ENCODE measurements at places on chromosomes 5 and 9.

DNA sequence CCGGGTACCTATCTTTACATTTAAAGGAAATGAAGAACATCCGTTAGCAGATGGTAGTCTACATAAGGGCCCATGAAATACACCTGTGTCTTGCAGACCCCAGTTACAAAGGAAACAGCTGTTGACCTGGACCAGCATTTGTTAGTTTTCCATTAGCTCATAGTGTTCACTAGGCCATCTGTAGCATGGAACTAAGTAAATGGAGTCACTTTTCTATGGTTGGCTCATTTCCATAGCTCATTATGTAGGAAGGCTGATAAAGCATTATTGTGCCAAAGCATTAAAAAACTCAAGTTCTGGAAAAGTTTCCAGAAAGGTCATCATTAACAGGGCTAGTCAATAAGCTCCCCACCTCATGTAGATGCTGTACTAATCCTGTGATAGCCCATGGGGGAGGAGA is 62.1 kb downstream of the PCSK1 start:
- DNase-seq, result no peak

DNA sequence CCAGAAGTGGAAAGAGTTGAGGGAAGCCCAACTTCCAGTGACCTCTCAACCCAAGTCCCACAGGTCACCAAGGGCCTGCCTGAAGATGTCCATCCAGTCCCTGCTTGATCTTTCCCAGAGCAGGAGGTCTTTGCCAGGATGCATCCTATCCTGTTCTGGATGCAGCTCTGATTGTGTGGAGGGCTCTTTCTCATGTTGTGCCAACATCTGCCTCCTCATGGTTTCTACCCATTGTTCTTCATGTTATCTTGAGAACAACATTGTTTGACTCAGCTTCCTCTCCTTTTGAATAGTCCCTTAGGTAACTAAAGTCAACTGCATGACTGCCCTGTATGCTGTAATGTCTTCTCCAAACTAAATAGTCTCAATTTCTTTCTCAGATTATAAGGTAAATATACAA is 169.3 kb downstream of the CCDC192 start:
- DNase-seq, result no peak

- DNase-seq, result no peak
Observed at GRCh38 chr5:39586185-39586584, 161.4 kb upstream of the DAB2 start.

DNA sequence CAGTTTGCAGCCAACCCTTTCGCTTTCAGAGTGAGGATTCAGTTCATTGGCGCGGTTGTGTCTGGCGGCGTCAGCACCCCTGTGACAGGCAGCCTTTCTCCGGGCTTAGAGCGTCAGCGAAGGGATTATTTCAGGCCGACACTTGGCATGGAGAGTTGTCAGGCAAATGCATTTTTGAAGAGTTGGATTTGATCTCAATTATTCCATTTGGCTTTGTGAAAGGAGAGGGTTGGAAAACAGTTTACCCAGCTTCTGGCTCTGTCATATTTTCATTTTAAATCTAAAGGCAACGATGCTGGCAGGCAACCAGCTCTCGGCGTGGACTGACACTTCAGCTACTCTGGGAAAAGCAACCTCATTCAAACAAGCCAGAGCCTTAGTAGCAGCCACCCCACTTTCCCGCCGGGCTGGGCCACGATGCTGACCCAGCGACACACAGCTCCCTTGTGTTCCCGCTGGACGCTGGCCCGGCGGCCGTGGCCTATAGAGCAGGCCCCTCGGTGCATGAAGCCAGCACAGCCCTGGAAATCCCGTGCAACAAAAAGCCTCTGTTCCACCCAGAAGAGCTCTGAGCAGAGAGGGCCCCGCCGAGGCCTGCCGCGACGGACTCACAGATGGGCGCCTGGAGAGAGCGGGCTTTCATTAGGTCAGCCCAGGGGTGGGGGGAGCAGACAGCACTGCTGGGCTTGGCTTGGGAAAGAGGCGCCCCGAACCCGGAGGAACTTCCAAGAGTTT is 28.9 kb upstream of the LPCAT1 start:
- no peak for DNase-seq

GRCh38 chr5:178304761-178305645 is 72.4 kb upstream of the PHYKPL start:
- no peak for DNase-seq
